ENCODE measurements at places on chromosomes 12 and 14.

DNA sequence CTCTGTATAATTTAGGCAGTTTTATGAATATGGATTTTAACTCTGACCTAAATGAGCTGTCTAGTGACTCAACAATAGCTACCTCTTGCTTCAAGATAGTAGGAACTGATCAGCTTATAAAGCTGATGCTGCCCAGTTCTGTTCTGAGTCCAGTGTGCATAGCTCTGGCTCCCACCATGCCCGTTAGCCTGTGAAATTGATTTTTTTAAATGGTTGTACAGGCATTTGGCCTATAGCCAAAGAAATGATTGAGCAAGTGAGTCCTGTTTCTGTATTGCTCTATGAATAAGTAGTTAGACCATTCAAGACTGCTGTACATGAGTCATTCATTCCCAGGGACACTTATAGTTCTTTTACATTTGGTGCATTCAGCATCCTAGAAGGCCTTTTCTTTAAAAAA is 36.4 kb downstream of the SAMD4A start:
- no peak for DNase-seq

GRCh38 chr12:108884116-108885012 is 4.5 kb downstream of the DAO start:
- DNase-seq: no peak

- no peak for DNase-seq
Measured at GRCh38 chr12:93880853-93881522, 203.8 kb downstream of the CRADD start.

GRCh38 chr12:120639771-120640721 is at the start of gene CABP1:
Gene CABP1 (plus strand): TSS chr12:120640626. CDS start chr12:120640686, 60 bp downstream.
- DNase-seq: no peak

DNA sequence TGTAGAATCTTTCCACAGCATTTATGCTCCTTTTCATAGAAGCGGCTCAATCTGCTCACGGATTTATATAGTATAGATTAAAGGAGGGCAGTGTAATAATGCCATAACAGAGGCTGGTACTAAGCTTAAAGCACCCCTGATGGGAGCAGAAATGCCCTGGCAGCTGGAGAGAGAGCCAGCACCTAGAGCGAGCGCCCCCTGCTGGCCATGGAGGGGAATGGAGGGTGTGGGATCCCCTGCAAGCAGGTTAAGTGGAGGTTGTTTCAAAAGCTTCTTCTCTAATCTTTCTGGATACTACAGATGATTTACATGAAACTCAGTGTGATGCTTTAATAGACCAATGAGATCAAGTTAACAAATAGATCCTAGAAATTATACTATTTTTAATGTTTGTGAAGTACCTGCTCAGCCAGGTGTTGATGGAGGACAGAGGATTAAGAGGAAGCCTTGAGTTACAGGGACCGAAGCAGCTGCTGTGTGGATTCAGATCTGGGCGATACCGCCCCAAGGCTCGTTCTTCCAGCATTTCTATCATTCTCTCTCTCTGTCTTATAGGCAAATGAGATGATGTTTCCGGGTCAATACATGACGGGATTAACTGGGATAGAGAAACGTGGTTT is 1519.3 kb upstream of the TMEM132C start:
- no peak for DNase-seq
